ENCODE measurements at places on chromosomes 2 and 18.

- no peak for DNase-seq
These were observed 906.6 kb upstream of the CDH2 start for GRCh38 chr18:29083545-29083944.

DNA sequence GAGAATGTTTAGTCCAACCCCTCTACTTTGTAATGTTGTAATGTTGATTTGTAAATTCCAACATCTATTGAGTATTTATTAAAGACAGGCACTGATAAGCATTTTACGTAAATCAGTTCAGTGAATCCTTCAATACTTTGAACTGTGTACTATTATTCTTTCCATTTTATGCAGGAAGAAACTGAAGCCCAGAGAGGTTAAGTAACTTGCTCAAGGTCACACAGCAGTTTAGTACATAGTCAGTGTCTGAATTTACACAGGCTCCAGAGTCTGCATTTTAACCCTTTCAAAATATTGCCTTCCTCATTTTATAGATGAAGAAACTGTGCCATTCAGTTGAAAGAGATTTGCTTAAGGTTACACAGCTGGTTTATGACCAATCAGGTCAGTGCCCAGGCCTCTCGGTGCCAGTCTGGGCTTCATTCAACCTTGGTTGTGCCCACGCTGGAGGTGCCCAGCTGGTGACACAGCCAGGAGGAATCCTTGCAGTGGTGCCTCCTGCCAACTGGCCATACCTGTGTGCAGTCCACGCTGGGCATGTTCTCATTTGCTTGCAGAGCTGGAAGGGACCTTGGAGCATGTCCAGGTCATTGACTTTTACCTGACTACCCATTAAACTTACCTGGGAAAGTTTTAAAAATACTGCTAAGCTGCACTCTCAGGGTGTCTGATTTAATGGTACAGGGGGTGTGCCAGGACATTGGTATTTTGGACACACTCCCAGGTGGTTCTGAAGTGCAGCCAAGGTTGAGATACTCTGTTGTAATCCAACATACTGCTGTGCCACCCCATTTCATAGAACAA, 74.3 kb upstream of the CYRIA start:
- DNase-seq: no peak

- no peak for DNase-seq
These were observed 89.8 kb downstream of the PRPF40A start for GRCh38 chr2:152627351-152627957.

- no peak for DNase-seq
These were observed 59.9 kb downstream of the VIT start for GRCh38 chr2:36756438-36756837.

DNA sequence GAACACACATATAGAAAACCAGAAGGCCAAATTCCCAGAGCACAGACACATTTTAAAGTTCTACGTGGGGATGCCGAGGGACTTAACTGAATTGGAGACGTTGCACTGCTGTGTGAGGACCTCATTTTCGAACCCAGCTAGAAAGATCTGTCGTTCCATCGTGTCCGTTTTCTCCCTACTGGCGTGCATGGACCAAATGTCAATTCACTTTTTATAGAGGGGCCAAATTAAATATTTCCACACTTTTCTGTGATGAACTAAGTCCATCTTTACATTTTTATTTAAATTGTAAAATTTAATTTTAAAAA, 692 bp upstream of the TSHZ1 start:
- no peak for DNase-seq

DNA sequence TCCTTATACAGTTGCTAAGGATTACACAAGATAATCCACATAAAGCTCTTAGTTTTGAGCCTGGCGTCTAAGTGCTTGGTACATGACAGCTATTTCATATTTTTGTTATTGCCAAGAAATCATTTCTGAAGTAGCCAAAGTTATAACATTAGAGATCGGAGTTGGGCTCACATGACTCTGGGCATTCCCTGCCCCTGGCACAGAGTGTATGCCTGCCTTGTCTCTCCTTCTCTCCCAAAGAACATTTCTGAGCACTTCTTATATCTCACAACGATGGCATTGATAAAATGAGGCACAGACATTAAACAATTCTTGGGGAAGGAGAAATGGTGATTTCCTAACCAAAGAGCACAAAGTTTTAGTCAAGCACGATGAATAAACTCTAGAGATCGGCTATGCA, 87.7 kb upstream of the DDX18 start:
- DNase-seq: no peak

DNA sequence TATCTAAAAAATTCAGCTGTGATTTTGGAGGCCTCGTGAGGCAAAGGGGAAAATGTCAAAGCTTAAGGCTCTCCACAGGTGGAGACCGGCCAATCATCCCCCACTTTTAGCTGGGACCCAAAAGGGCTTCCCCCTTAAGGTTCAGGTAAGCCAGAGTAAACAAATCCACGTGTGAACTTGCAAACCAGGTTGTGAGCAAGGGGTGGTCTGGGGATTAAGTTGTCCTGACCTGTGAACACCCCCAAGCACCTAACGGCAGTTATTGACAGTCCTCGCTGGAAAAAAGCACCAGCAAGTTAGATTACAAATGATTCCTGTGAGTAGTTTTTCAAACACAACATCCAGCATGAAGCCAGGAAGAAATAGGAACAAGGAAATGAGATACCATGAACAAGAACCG, 42.9 kb downstream of the MYO7B start:
- DNase-seq: no peak

DNA sequence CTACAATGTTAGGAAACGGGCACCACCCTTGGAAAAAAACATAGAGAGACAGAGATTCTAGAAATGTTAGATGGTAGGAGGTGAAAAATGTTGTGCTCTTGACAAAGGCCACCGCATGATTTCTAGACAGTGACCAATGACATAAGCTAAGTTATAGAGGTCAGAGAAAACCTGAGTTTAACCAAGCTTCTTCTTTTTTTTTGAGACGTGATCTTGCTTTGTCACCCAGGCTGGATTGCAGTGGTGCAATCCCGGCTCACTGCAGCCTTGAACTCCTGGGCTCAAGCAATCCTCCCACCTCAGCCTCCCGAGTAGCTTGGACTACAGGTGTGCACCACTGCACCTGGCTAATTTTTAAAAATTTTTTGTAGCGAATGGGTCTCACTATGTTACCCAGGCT, 13.0 kb downstream of the FER1L5 start:
- no peak for DNase-seq

DNA sequence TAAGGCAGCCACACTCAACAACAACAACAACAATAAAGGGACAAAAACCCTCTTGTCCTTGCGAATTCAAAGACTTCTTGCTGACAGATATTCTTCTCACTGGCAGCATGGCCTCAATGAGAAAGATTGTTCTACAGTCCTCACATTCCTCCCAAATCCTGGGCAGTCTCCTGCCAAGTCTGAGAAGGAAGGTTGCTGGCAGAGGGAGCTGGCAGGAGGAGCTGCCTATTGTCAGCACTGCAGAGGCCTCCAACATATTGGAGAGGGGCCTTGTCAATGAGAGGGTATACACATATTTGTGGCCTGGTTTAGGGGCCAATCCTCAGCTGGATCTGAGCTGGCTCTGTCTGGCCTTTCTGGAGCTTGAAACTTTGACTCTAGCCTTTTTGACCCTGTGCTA, 63.5 kb downstream of the LAMA3 start:
- DNase-seq: no peak

Measured in stimulated activated CD8-positive, alpha-beta memory T cell treated with anti-CD3 and anti-CD28 coated beads, Interleukin-4, amount 100 ng/mL, for 1 hour (primary cell).